ENCODE measurements at places on chromosomes 1 and 21.

GRCh38 chr1:227961651-227962466, 14.1 kb upstream of the WNT9A start:
- no peak for DNase-seq

DNA sequence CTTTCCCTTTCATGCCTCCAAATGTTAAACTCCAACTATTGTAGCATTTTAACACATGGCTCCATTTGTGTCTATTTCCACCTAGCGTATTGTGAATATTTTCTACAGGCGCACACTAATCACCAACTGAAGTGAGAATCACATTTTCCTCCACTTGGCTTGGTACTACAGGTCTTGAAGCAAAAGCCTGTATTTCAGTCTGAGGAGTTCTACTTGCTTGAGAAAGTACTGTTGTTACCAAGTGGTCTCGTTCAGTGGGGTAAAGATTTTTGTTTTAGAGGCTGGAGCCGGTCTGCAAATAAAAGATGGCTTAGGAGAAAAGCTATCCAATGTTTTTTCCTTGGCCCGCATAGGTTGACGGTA, 550 bp upstream of the PTBP2 start:
- DNase-seq: peak; percentile 56

- DNase-seq: peak; percentile 22
Measured at GRCh38 chr1:108661030-108661609, at the start of gene HENMT1. Gene HENMT1 (minus strand): TSS chr1:108661093. CDS start chr1:108659884, 1,209 bp downstream.

- DNase-seq: no peak
Measured at GRCh38 chr21:25757531-25757930, 22.8 kb downstream of the GABPA start.

- DNase-seq: no peak
Measured at GRCh38 chr1:218064426-218064825, 220.7 kb upstream of the RRP15 start.

- peak; percentile 26 for DNase-seq
Measured at GRCh38 chr1:4408380-4408779, 246.0 kb upstream of the AJAP1 start.

GRCh38 chr1:93874025-93874651, 4.9 kb downstream of the DNTTIP2 start:
- DNase-seq: peak; percentile 24

- no peak for DNase-seq
Measured at GRCh38 chr1:21496886-21497285, 12.3 kb upstream of the ALPL start.

GRCh38 chr1:10632691-10633090, 157.9 kb downstream of the PEX14 start:
- DNase-seq: no peak

DNA sequence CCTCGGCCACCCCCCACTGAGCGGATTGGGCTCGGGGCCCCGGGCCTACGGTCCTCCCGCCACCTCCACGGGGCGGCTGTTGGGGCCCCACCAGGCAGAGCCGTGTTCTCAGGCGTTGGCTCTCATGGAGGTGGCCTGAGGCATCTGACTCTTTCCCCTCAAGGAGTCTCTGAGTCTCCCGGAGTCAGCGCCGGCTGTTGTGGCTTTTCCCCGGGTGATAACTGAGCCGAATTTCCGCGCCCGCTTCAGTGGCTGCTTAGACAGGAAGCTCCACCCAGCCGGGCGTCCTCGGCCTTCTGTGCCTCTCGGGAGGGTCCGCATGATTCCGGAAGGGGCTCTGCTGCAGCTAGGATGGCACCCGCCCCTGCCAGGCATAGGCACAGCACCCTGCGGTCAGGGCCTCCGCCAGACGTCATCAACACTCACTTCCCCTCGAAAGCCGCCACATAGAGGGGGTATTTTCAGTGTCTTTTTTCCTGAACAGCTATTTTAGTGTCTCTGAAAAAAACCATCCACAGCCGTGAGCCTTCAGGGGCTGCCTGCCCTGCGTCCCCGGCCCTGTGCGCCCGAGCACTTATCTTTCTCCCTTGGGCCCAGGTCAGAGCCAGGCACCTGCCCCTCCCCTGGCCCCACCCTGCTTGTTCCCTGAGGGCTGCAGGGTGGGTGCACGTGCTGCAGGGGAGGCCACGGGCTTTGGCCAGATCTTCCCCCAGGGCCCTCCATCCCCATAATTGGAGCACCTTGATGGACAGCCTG, 72.9 kb downstream of the SKI start:
- DNase-seq: no peak

- no peak for DNase-seq
Measured at GRCh38 chr1:172770071-172770470, 111.2 kb downstream of the FASLG start.

- DNase-seq: no peak
Measured at GRCh38 chr1:172322219-172323061, 98.0 kb upstream of the C1orf105 start.

DNA sequence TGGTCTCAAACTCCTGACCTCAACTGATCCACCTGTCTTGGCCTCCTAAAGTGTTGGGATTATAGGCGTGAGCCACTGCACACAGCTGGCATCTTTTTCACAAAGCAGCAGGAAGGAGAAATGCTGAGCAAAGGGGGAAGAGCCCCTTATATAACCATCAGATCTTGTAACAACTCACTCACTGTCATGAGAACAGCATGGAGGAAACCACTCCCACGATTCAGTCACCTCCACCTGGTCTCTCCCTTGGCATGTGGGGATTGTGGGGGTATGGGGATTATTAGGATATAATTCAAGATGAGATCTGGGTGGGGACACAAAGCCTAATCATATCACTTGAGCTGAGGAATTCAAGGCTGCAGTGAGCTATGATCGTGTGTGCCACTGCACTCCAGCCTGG, 3.0 kb upstream of the MFSD2A start:
- no peak for DNase-seq

DNA sequence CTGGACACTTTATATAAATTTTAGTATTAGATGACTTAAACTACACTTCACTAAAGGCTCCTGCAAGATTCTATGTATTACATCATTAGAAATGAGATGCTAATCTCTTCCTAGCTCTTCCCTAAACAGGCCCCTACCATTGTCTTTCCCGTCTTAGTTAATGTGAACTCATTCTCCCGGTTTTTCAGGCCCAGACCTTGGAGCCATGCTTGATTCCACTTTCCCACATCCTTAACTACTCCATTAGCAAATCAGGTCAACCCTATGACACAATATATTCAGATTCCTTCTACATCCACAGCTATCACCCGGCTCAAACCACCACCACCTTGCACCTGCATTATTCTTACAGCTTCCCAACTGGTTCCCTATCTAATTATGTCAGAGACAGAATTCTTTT, 73.3 kb downstream of the NVL start:
- no peak for DNase-seq

GRCh38 chr1:218339267-218339831, 5.8 kb upstream of the TGFB2 start:
- peak; percentile 32 for DNase-seq

DNA sequence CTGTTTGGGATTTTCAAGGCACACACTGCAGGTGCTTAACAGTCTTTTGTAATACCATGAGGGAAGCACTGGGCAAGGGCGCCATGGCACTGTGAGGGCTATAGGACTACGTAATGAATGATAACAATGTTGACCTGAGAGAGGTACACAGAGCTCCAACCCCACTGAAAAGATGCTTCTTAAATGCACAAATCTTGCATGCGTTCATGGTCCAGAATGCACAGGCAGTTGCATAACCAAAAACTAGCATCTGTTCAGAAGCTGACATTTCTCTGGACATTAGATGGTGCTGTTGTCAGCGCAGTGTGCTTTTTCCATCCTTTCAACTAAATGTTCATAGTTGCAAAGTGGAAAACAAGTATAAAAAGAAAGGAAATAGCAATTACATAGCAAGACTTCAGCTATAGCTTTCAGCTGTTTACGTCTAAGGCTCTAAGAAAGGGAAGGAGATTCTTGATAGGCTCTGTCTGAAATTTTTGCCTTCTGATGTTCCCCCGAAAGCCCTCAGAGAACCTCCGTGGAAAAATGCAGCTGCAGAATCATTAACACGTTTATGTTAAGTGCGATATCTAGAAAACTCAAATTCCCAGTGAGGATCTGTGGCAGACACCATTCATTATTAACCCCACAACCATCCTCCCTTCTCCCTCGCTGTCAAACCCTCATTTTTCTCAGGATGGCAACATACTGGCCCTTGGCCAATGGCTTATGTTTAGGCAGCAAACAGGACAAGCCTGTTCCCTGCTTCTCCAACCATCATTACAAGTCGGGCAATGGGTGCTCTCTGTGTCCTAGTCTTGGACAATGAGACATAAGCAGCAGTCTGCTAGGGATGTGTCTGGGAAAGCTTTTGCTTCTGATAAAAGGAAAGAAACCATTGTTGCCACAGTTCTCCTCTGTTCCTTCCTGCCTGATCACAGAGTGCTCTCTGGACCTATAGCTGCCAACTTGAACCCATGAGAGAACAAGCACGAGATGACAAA, 8.2 kb upstream of the TARBP1 start:
- DNase-seq: no peak

DNA sequence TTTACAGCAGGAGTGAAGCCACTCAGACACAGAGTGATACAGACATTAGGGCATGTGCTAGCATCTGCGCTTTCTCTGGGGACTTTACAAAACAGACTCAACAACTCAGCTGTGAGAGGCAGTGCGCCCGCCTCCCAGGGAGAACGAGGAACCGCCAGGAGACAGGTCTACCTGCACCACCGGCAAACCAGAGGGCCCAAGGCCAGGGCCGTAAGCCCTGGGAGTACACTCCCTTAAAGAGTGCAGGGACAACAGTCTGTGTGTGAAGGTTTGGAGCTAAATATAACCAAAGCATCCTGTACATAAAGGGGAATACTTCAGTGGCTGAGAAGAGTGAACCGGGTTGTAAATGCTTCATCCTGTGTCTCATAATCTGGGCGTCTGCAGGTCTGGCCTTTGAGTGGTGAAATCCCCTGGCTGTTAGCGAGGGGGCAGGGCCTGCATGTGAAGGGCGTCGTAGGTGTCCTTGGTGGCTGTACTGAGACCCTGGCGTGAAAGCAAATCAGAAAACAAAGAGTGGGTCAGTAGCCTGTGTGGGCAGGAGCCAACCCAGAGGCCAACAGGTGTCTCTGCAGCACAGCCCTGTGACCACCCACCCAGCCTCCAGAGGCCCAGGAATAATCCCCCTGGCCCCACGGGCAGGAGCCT, 86.9 kb downstream of the CD247 start:
- DNase-seq: no peak

DNA sequence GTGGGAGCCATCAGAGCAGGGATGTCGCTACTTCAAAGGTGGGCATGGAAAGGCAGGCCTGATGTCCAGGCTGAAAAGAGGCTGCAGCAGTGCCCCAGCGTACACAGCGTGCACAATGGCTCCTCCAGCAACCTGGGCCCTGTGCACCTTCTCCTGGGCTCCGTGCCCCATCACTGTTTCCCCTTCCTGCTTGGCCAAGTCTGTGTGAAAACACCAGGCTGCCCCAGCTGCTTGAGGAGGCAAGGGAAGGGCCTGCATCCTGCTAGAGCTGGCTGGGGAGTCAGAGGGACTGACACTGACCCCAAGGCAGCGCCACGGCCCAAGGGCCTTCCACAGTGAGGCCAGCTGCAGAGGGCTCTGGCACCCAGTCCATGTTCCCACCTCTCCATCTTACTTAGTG, 33.4 kb downstream of the SDC3 start:
- no peak for DNase-seq

DNA sequence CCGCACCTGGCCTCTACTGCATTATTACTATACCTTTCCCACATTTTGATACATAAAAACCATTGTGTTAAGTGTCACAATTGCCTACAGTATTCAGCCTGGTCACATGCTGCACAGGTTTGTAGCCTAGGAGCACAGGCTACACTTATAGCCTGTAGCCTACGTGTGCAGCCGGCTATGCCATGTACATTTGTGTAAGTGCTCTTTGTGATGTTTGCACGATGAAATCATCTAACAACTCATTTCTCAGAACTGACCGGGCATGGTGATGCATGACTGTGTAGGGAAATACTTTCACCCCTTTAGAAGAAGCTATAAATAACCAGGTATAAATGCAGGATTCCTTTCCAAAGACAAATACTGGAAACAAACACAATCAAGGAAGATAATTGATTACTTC, 12.1 kb downstream of the ERG start:
- DNase-seq: peak; percentile 63

DNA sequence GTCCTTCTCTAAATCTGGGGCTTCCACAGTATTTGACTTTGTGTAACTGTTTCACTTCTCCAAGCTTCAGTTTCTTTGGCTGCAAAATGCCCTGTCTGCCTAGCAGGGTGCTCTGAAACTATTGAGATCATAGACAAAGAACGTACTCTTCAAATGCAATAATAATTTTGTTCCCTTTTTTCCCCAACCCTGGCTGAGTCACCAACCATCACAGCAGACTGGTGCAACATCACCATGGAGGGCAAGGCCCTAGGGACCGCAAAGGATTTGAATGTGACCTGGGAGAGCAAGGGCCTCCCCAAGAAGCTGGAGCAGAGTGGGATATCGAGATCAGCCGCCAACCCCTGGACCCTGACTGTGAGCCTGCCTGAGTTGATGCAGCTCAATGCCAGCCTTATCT, 115.0 kb downstream of the FCRL5 start:
- DNase-seq: no peak

- DNase-seq: no peak
Measured at GRCh38 chr1:86477682-86478081, 9.0 kb downstream of the CLCA1 start.

DNA sequence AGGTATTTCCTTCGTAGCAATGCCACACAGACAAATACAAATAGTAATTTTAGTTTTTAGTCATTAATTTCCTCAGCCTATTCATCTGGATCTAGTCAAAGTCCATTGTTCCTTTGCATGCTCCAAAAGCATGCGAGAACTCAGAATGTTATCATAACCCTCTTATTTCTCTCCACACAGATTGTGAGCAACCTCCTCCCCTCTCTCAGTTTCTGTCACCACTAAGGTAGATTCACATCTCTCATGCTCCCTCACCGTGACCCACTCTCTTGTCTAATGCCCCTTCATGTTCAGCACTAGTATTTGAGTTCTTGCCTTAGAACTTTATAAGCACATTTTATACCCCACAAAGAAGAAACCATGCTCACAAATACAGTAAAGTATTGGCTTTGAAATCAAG, 582.4 kb downstream of the PLA2G4A start:
- DNase-seq: no peak

DNA sequence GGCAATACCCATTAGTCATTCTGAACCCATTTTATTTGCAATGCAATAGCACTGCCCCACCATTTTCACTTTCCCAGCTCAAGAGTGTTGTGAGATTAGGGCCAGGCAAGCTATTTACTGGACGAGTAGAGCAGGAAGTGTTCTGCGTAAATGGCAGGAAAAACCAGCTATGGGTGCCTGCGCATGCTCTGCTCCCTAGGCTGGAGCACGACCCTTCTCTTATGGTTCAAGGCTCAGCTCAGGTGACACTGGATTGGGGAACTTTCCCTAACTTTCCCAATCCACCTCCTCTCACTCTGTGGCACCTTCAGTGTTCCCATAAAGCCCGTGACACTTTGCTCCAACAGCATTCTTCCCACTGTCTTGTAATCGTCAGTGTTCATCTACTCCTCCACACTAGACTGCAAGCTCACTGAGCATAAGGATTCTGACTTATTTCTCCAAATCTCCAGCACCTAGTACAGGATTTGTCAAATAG, 3.6 kb upstream of the MAN1A2 start:
- DNase-seq: no peak

- no peak for DNase-seq
Measured at GRCh38 chr1:215375381-215375780, 191.7 kb upstream of the KCTD3 start.

- peak; percentile 75 for DNase-seq
Measured at GRCh38 chr1:205375835-205376545, 19.3 kb upstream of the KLHDC8A start.
